ENCODE measurements at places on chromosomes 3 and 15. TPM values are rescaled to one million over a fixed set of nuclear protein-coding genes. Genes with fewer than 3 reads are reported as not detected.
A peak's percentile ranks its signal among the peaks of the same experiment; 100 is the strongest.

DNA sequence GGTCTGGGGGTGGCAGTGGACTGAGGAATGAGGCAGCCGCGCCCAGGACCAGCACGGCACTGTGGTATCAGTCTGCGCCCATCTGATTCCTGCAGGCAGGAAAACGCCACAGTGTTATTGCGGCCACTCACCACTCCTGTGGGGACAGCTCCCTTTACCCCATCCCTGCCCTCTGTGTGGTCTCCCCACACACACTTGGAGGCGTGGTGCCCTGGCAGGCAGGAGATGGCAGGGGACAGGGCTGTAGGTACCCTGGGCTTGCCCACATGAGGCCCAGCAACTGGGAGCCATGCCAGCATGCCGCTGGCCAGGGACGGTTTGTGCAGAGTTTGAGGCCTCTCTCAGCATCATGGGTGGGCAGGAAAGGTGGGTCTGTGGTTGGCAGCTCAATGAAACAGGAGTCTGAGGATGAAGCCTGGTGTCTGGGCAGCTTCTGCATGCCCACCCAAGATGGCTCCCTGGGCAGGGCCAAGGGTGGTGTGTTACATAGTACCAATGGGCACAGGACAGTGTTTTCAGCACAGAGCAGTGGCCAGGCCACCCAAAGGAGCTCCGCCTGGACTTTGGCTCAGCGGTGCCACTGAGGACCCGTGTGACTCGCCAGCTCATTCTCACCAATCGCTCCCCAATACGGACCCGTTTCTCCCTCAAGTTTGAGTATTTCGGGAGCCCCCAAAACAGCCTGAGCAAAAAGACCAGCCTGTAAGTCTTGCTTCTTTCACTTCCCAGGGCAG lies 27.2 kb downstream of the ACAA1 start:
- peak; percentile 76 for DNase-seq

Gene SAMMSON
- total RNA-seq: not detected

Gene ADGRG7
- total RNA-seq: not detected

Gene GOLGA8O
- total RNA-seq: not detected

Data from suprapubic skin (tissue), 4 donors.